Foreskin keratinocyte (primary cell): ENCODE measurements at places on chromosomes 12 and 14. TPM values are rescaled to one million over a fixed set of nuclear protein-coding genes. Genes with fewer than 3 reads are reported as not detected.

GRCh38 chr14:73731111-73731510 is 16.9 kb upstream of the PNMA1 start:
- no peak for DNase-seq

- no peak for DNase-seq
Observed at GRCh38 chr14:96792003-96792402, 5.2 kb upstream of the VRK1 start.

GRCh38 chr12:120979862-120980696 is 1.7 kb downstream of the HNF1A start:
- no peak for DNase-seq

DNA sequence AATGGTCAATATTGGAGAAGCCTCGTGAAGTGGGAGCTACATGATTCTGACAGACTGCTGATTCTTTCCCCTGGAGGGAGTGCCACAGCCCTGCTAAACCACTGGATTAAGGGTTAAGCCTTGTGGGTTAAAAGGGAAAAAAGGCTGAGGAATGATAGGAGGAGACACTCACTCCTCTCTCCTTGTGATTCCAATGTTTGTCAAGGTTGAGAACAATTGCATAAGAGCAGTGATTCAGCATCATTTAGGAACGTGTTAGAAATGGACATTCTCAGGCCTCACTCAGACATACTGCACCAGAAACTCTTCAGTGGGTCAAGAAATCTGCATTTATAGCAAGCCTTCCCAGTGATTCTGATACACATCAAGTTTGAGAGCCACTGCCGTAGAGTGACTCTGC is 87.8 kb upstream of the GZMB start:
- no peak for DNase-seq

DNA sequence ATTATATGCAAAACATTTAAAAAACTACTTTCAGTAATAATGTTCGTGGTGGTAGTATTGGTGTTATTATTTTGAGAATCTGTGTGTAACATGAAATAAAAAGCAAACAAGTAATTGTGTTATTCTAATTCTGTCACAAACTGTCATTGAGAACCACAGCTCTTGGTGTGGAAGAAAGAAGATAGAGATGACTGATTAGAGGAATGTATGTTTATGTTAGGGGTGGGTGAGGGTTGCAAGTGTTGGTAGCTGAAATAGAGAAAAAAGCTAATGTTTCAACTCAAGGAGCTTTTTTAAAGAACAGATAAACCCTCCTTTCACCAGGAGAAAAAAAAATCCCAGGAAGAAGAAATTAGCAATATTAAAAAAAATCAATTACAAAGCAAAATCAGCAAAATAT is 18.3 kb downstream of the DNM1L start:
- DNase-seq = no peak

DNA sequence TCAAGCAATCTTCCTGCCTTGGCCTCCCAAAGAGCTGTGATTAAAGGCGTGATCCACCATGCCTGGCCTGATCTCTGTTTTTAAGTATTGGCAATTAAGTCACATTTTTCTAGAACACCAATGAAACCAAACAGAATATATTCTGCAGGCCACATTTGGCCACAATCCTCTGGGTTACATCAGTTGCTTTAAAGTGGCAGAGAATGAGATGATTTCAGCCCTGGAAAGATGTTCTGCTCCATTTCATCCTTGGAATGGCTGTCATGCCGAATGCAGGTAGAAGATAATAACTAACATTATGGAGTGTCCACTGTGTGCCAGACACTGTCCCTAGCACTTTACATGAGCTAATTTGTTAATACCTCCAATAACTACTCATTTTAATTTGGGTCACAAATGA is 154.4 kb downstream of the PTPN11 start:
- no peak for DNase-seq

GRCh38 chr12:107594995-107595394 is 90.6 kb upstream of the PWP1 start:
- DNase-seq = peak; percentile 47

- no peak for DNase-seq
Observed at GRCh38 chr14:41606282-41606531, 469 bp upstream of the LRFN5 start.

HEATR5A gene
- 16.1 and 21.6 TPM in 2 replicates for total RNA-seq

COX8C gene
- not detected in 2 replicates for total RNA-seq

RND1 gene
- 0.07 and 0.11 TPM in 2 replicates for total RNA-seq

CIROP gene
- not detected in 2 replicates for total RNA-seq

CLBA1 gene
- total RNA-seq = 7.4 and 8.3 TPM in 2 replicates

P2RX2 gene
- total RNA-seq = not detected in 2 replicates

HCAR1 gene
- 0.10 TPM in 1 of 2 replicates, not detected in the other for total RNA-seq

BBS10 gene
- total RNA-seq = 5.3 and 6.9 TPM in 2 replicates

HAL gene
- total RNA-seq = 0.42 and 0.48 TPM in 2 replicates
